ENCODE measurements at places on chromosomes 2 and 18.

- no peak for DNase-seq
Measured at GRCh38 chr18:29251681-29252080, 1074.8 kb upstream of the CDH2 start.

DNA sequence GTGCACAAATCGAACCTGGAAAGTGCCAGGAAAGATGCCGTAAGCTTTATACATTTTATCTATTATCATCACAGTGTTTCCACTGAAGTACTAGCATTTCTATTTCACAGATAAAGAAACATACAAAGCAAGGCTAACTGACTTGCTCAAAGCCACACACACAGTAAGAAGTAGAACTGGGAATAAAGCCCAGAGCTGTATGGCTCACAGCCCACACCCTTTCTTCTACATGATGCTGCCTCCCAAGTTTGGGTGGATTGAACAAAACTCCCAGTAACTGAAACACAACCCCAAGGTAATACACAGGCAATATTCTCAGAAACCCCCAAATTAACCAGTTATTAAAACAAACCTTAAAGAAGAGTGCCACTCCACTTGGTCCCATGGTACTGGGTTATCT lies 11.2 kb downstream of the SAP130 start:
- DNase-seq, result no peak

- DNase-seq, result no peak
Measured at GRCh38 chr2:54997826-54998225, 52.4 kb downstream of the RTN4 start.

- DNase-seq, result no peak
Measured at GRCh38 chr18:12254820-12255511, 805 bp downstream of the CIDEA start.

DNA sequence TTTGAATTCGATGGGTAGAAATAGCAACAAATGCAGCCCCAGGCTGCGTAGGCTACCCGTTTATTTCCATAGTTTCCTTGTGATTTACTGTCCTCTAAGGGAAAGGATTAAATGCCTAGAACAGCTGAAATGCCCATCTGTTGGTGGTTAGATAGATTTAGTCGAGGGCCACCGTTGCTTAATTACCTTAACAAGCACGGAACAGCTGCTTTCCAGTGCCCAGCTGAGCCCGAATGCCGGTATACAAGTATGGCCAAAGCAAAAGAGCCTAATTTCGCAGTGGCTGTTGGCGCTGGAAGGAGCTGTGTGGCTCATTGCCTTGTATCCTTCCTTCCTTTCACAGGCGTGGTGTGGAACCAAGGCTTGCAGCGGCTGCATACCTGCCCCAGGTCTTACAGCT lies 109.1 kb downstream of the CABLES1 start:
- DNase-seq, result no peak

DNA sequence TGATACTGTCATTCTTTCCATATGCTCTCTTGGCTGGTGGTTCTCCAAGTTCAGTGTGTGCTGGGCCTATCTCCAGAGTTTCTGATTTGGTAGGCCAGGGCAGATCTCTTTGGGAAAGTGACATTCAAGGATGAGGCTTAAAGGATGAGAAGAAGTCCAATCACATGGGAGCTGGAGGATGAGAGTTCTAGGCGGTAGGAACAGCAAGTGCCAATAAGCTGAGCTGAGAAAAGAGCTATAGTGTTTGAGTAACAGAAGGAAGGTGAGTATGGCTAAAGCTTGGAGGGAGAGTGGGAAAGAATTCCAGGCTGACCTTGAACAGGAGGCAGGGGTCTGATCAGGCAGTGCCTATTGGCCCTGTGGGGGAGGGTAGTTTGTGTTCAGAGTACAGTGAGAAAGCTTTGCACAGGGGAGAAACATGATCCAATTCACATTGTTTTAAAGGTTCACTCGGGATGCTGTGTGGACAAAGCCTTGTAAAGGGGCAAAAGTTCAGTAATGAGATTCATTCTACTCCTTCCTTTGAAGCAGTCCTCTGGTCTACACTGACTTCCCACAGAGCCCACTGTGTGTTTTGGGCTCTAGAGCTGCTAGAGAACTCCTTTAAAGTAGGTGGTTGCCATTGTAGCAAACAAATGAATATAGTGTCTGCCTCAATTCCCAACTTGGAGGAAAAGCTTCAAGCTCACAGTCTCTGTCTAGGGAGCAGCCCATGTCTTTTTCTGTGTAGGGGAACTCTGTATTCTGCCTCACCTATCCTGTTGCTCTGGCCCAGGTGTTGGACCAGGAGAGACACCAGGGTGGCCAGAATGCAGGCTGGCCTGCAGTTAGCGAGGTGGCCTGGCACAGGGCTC lies 81.8 kb downstream of the FASTKD2 start:
- DNase-seq, result no peak

- DNase-seq, result no peak
Measured at GRCh38 chr2:184644685-184645084, 46.4 kb downstream of the ZNF804A start.

DNA sequence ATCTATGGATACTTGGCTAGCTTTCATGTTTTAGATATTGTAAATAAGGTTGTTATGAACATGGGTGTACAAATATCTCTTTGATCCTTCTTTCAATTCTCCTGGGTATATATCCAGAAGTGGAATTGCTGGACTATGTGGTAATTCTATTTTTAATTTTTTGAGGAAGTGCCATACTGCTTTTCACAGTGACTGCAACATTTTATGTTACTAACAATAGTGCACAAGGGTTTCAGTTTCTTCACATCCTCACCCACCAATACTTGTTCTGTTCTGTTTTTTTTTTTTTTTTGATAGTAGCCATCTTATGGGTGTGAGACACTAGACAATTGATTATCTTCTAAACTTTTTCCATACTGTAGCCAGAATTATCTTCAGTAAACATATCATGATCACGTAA lies 17.3 kb upstream of the NEUROD1 start:
- DNase-seq, result no peak

- peak; percentile 56 for DNase-seq
Measured at GRCh38 chr2:55718165-55719008, 24.7 kb upstream of the PNPT1 start.

DNA sequence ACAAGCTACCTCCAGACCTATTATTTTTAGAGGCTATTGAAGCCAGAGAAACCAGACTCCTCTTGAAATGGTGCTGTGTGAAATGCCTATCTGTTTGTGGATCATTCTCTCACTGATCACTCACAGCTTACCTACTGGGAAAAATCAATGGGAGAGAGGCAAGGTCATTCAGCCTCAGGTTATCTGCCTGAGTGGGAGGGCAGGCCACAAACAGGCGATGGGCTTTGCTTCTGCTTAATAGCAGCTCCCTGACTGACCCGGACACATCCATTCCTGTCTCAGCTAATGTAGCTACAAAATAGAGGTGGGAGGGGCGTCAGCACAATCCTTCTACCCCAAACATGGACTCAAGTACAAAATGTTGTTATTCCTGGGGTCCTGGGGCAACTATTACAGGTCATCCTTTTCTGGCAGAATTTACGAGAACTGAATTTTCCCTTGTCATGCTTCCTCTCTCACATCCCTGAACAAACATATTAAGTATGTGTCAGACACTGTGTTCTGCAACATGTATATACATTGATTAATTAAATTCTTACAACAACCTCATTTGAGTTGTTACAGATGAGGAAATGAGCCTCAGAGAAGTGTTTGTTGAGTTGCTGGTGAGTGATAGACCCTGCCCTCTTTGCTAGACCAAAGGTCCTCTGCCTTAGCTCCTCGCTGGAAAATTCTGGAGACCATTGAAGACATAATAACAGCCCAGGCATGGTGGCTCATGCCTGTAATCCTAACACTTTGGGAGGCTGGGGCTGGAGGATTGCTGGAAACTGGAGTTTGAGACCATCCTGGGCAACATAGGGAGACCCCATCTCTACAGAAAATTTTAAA lies 60.5 kb downstream of the CDK15 start:
- DNase-seq, result no peak

- DNase-seq, result no peak
Measured at GRCh38 chr2:7745369-7745768, 828.2 kb downstream of the RNF144A start.

DNA sequence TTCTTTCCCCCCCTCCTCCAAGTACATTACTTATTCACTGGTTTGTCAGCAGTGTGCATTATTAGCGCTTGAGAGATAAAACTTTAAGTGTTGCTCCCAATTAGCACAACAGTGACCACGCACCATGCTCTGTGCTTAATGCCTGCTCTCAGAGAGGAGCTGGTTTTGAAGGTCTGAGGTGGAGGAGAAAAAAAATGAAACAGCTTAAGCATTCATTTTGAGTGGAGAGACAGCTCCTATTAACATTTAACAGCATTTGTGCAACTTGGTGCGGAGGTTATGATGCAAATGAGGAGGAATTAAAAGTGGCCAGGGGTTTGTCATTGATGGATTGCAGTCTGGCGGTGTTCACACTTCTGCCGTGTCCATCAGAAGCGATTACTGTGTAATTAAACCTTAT lies 141.8 kb downstream of the FIGN start:
- DNase-seq, result no peak

- DNase-seq, result no peak
Measured at GRCh38 chr2:218806346-218806978, 24.5 kb downstream of the CYP27A1 start.

GRCh38 chr2:231323316-231323715 lies 72.2 kb upstream of the B3GNT7 start:
- no peak for DNase-seq

- DNase-seq, result no peak
Measured at GRCh38 chr2:68537809-68538208, 70.4 kb downstream of the APLF start.

DNA sequence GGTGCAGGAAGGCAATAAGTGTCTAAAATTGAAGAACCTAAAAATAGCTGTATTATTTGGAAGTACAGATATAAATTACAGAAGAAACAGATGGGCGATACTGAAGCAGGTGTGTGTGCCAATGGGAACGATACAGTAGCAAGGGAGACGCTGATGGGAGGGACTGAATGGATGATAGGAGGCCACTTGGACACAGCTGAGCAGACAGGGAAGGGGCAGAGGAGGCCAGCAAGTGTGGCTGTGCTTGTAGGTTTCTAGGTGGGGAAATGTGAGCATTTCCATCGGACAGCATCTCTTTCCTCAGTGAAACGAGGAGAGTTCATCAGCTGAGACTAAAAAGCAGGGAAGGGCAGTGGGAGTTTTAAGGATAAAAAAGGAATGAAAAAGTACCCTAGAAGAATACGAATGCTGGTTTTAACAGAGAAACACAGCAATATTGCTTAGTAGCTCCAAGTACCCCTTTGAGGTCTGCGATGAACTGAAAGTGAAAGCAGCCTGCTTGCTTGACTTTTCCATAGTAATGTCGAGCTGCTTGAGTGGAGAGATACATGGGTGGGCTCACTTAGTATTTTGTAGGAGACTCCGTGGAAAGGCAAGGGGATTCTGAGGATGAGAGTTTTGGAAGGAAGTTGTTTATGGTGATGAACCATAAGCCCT lies 91.7 kb upstream of the EPC2 start:
- DNase-seq, result no peak

DNA sequence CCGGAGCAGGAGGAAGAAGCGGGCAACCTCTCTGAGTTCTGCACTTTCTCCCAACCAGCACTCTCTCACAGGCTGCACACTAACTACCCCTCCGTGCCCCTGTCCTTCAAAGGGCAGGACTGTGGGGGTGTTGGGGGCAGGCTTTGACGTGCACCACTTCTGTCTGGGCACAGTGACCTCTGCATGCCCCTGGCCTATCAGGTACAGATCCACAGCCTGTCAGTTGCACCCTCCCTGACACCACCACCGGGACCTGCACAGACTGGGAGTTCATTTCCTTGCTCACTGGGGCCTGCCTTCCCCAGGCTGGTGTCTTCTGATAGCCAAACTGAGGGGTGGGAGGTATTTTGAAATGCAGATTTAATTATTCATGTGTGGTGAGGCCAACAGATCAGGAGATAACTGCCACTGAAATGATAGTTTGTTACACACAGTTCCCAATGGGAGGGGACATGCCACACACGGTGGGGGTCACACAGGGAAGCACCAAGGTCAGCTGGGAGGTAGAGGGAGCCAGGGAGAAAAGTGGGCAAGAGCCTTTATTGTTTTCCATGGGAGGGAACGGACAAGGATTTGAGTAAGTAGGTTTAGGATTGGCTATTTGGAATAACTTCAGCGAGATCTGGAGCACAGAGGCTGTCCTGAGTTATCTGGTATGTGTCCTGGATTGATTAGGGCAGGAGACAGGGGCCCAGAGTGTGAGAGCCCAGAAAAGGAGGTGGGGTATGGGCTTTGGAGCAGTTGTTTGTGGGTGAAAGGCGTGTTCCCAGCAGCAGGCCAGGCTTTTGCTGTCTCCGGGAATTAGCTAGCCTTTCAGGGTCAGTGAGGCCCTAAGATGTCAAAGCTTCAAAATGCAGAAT lies 251.6 kb downstream of the AFF3 start:
- no peak for DNase-seq

Data from SHP77 treated with DMSO at 0.1 percent for 48 hours (cell line).